Posterior vena cava (tissue), 2 donors: ENCODE measurements at places on chromosomes 12 and 14. TPM values are rescaled to one million over a fixed set of nuclear protein-coding genes. Genes with fewer than 3 reads are reported as not detected.

DNA sequence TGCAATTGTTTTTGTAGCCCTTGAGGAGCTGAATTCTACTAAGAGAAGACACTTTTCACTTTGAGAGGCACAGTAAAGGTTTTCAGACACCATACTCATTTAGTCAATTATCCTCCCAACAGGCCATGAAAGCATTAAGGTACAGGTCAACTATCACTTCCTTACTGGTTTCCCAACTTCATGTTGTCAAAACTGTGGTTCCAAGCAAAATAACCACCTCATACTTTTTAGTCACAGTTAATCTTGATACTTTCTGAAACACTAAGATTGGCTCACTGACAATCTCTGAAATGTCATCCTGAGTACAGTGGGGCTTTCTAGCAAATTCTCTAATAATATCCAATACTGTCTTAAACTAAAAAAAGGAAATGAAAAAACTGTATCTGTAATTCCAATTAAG, 71.7 kb downstream of the SLC2A13 start:
- DNase-seq: no peak

- no peak for DNase-seq
Measured at GRCh38 chr12:62998454-62998853, 63.5 kb upstream of the PPM1H start.

GRCh38 chr14:92217936-92218335, 96.2 kb downstream of the CPSF2 start:
- no peak for DNase-seq

DNA sequence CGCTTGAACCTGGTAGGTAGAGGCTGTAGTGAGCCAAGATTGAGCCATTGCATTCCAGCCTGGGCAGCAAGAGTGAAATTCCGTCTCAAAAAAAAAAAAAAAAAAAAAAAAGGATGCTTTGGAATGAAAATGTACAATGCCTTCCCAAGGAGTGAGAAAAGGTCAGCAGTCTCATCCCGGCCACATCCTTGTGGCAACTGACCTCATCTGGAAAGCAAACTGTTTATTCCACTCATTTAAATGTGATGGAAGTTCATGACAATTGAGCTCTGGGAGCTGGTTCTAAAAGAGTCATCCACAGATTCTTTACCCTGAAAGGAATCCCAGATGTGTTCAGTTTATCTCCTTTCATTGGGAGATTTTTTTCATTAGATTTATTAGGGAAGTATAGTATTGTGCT, 19.4 kb upstream of the LIMA1 start:
- DNase-seq: no peak

DNA sequence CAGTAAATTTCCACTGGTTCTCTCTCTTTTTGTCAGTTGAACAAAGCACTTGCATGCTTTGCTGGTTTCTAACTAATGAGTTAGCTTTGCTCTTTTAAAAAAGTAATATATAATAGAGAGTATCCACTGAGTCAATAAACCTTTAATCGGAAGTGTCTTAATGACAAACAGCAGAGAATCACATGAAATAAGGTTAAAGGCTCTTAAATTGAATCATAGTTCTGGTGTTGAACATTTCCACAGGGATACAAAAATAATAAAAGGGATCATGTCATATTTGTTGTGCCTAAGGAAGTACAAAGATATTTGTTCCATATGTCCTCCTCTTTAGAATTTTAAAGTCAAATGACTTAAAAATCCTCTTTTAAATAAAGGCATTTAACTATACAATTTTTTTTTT, 362.6 kb downstream of the LRIG3 start:
- no peak for DNase-seq

DNA sequence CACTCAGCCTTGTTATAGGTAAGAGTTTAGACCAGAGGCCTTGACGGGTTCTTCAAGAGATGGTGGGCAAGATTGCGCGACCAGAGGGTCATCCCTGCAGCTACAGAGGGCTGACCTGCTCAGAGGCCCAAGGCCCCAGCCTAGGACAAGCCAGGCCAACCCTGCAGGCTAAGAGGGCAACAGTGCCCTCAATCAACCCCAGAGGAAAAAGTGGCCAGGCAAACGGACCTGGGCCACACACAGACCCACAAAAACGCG, 1.3 kb downstream of the SSH1 start:
- no peak for DNase-seq

- no peak for DNase-seq
Measured at GRCh38 chr12:4771960-4772566, 51.9 kb downstream of the GALNT8 start.

DNA sequence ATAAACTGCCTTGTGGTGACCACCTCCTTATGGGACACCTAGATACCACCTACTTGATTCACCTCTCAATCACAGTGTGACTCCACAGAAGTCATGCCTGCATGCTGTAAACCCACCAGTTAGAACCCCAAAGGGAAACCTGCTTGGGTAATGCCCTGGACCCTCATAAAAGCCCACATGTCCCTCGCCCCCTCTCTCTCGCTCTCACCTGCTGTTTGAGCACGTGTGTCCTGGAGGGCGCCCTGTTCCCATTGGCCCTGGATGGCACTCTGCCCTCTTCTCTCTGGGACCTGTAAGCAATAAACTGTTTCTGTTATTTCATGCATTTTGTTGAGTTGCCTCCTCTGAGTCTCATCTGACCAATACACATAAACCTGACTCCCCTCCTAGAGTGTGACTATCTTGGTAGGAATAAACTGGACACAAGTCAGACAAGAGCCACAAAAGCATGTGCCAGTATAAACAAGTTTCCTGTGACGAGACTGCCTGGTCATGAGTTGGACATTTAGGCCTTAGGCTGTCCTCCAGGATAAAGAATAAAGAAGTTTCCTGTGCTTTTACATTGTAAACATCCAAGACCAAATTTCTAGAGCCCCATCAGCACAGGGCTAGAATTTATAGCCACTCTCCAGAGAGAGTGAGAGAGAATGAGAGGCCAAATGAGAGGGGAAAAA, 8.6 kb downstream of the IFI27L2 start:
- peak; percentile 49 for DNase-seq

GRCh38 chr14:67137744-67138371, 51.4 kb upstream of the GARIN2 start:
- no peak for DNase-seq

GRCh38 chr12:10701131-10701681, 21.9 kb downstream of the YBX3 start:
- no peak for DNase-seq

- DNase-seq: no peak
Measured at GRCh38 chr12:1130571-1130970, 139.5 kb downstream of the ERC1 start.

GRCh38 chr14:93994919-93995682, 2.0 kb upstream of the CCDC197 start:
- no peak for DNase-seq

- DNase-seq: no peak
Measured at GRCh38 chr12:82008251-82008650, 249.1 kb upstream of the PPFIA2 start.

DNA sequence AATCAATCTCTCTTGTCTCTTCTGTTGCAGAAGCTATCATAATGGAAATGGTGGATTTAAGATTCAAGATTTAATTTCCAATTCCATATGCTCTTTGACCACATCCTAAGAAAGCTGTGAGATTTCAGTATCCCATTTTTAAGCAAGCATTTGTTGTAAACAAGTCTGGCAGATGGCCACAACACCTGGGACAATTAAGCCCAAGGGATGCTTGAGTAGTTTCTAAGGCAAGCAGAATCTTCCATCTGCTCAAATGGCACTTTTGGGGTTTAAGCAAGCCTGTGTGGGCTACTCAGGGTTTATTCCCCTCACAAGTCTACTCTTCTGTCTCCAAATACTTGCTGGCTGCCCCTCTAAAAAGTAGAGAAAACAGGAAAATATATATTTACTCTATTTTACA, 304.7 kb upstream of the SYT1 start:
- DNase-seq: no peak

DNA sequence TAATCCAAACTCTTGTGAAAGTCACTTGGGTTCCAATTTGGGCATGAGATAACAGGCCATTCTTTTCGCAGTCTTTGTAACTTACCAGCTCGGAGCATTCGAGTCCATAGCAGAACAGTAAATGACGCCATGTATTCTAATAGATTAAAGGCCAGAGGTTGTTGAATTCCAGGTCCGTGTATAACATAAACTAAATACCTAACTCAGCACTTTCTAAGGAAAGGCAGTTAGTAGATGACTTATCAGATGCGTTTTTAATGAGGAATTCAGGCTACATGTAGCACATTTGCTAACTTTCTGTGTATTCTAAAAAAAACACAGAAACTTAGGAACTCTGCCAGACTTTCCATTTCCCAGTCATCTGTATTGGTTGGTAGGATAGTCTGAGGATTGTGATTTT, 52.8 kb upstream of the ATF1 start:
- no peak for DNase-seq

GRCh38 chr14:22685467-22685866, 41.3 kb upstream of the OR6J1 start:
- DNase-seq: no peak

DNA sequence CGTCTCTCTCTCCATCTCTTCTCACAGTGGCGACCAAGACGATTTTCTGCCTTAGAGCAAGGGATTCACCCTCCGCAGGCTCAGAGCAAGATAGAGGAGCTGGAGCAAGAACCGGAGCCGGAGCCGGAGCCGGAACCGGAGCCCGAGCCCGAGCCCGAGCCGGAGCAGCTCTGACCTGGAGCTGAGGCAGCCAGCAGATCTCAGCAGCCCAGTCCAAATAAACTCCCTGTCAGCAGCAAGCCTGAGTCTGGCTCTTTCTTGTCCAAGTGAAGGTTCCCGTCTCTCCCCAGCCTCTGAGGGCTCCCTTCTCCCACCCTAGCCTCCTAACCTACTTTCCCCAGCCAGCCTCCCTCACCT, 5.9 kb downstream of the LAG3 start:
- no peak for DNase-seq

GRCh38 chr14:68268197-68268596, 448.6 kb downstream of the RAD51B start:
- DNase-seq: no peak

DNA sequence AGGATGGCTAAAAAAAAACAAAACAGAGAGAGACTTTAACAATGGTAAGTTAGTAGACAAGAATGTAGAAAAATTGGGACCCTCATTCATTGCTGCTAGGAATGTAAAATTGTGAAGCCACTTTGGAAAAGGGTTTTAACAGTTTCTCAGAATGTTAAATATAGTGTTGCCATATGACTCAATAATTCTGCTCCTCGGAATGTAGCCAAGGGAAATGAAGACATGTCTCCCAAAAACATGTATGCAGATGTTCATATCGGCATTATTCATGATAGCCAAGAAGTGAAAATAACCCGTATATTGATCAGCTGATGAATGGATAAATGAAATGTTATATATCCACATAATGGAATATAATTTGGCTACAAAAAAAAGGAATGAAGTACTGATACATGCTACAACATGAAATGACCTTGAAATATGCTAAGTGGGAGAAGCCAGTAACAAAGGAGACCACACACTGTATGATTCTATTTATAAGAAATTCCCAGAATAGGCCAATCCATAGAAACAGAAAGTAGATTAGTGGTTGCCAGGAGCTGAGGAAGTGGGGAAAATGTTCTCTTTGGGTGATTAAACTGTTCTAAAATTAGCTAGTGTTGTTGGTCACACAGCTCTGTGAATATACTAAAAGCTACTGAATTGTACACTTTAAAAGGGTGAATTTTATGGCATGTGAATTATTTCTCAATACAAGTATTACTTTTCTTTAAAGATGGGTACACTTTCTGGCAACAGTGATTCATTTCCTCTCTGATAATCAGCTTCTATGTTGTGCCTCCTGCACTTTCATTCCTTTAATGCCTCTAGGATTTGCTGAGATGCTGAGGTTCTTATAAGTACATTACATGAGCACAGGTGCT, 132.5 kb downstream of the DAAM1 start:
- DNase-seq: no peak

DNA sequence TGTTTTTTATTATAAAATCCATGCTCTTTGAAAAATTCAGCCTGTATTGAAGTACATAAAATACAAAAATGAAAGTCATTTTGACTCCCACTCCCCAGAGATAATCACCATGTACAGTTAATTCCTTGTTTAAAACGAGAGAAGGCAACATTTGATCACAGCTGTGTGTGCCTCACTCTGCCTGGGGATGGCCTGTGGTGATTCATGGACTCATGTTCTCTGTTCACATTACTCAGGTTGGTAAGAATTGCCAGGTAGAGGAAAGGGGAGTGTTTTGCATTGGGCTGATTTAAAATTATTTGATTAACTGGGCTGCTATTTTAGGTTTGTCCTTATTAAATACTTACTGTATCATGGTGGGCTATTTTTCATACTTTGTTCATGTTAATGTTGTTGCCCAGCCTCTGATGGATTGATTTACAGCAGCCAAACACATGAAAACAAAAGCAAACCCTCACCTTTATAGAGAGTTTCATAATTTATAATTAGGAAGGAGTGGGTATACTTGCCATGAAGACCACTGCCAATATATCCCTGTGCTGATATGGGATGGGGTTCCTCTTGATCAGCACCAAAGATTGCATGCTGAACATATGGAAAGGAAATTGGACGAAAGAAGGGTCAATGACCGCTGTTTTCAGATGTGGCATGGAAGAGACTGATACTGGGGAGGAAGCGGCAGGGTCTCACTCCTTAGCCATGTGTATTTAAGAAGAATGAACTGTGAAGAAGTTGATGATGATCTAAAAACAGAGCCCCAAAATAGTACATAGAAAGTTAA, 3.0 kb downstream of the ZBTB1 start:
- no peak for DNase-seq

GRCh38 chr12:84585776-84586395, 326.7 kb downstream of the SLC6A15 start:
- no peak for DNase-seq

DNA sequence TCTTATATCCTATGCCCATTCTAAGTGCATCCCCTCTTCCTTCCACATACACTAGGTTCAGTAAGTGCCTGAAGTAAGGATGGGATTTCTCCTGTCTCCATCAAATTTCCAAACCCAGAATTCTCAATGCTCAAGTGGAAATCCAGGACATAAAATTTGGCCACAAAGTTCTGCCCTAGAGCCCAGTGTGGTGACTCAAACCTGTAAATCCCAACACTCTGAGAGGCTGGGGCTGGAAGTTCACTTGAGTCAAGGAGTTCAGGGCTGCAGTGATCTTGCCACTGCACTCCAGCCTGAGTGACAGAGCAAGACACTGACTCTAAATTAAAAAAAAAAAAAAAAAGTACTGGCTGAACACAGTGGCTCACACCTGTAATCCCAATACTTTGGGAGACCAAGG, 4.5 kb upstream of the ARF3 start:
- DNase-seq: no peak

The RPGRIP1 gene
- 0.10 TPM for total RNA-seq

The RASSF9 gene
- total RNA-seq: 5.7 TPM

The TAS2R30 gene
- 4.4 TPM for total RNA-seq

The DBX2 gene
- 0.93 TPM for total RNA-seq

The DIO2 gene
- 4.8 TPM for total RNA-seq

The GZMH gene
- total RNA-seq: not detected

The BEGAIN gene
- total RNA-seq: 0.56 TPM

The IFNG-AS1 gene
- total RNA-seq: not detected

The TMPO gene
- 28.0 TPM for total RNA-seq
